ENCODE measurements at places on chromosomes 12 and 14.
A peak's percentile ranks its signal among the peaks of the same experiment; 100 is the strongest.

DNA sequence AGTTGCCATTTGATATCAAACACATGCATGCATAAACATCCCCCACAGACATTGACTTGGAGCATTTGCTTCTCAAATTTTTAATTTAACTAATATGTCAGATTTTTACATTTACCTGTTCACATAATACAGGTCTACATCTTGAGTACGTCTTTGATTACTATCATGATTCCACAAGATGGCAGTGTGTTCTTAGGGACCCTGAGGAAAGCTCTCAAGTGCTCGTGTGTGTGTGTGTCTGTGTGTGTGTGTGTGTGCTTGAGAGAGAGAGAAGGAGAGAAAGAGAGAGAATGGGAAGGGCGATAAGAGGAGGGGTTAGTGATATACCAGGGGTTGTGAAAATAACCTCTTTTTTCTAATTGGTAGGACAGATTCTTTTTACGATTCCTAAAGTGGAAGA, 167.1 kb upstream of the OR4E1 start:
- no peaks in the 10 kb centered on the region for H3K36me3 ChIP-seq
- H3K4me3 ChIP-seq, result no peak overlapping the region
- H3K27me3 ChIP-seq, result no peaks in the 10 kb centered on the region
- DNase-seq, result no peak
- no peak overlapping the region for H3K27ac ChIP-seq
- no peaks in the 10 kb centered on the region for H3K4me1 ChIP-seq

GRCh38 chr12:124776125-124776513, 87.5 kb downstream of the SCARB1 start:
- no peak overlapping the region for H3K4me3 ChIP-seq
- H3K36me3 ChIP-seq, result no peaks in the 10 kb centered on the region
- DNase-seq, result no peak
- peaks cover 9% of the 10 kb centered on the region for H3K4me1 ChIP-seq
- no peaks in the 10 kb centered on the region for H3K27me3 ChIP-seq

GRCh38 chr12:110023059-110023980, 24.1 kb downstream of the ANKRD13A start:
- no peak overlapping the region for H3K4me3 ChIP-seq
- H3K27ac ChIP-seq, result peak overlapping the region; percentile 64
- no peak for DNase-seq

DNA sequence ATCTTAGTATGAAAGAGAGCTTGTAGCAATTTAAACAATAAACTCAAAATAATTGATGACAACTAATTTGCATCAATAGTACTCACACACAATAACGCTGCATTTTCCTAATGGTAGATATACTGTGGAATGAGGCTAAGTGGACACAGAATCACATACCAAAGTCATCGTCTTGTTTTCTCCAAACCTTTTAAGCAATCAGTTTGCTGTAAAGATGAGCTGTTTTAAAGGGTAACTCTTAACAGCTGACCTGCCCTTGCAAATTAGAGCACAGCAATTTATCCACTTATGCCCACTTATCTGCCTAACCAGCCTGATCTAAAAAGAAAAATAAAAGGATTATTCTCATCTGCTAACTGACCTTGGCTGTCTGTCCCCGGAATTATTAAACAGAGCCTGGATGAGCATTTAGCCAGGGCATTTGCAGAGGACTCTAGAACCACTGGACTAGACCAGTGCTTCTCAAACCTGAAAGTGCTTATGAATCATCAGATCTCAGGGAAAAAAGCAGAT, 174.3 kb upstream of the BCL2L14 start:
- peaks cover 32% of the 10 kb centered on the region for H3K36me3 ChIP-seq
- no peaks in the 10 kb centered on the region for H3K27me3 ChIP-seq
- H3K27ac ChIP-seq, result no peak overlapping the region
- H3K4me1 ChIP-seq, result peaks cover 4% of the 10 kb centered on the region

- no peaks in the 10 kb centered on the region for H3K27me3 ChIP-seq
- peaks cover 8% of the 10 kb centered on the region for H3K4me1 ChIP-seq
- no peaks in the 10 kb centered on the region for H3K36me3 ChIP-seq
- H3K27ac ChIP-seq, result no peak overlapping the region
- no peak for DNase-seq
- H3K4me3 ChIP-seq, result no peak overlapping the region
Observed at GRCh38 chr12:50147281-50147680, 19.9 kb downstream of the CERS5 start.

- H3K27me3 ChIP-seq, result no peaks in the 10 kb centered on the region
- H3K36me3 ChIP-seq, result no peaks in the 10 kb centered on the region
- peak; percentile 60 for DNase-seq
- no peak overlapping the region for H3K4me3 ChIP-seq
Observed at GRCh38 chr14:104284107-104284592, 145.8 kb downstream of the KIF26A start.

DNA sequence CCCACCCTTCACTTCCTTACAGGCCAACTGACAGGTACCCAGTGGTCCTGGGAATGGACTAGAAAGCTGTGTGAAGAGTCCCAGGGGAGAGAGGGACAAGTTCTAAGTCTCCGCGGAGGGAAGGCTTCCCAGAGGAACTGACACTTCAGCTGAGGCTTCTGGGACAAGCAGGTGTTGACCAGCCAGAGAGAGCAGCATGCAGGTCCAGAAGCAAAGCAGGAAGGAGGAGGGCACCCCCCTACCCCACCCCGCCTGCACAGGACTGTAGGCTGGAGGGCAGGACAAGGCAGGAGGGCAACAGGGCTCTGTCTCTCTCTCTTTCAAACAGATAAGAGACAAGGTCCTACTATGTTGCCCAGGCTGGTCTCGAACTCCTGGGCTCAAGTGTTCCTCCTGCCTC, 58.2 kb upstream of the CORO1C start:
- H3K4me3 ChIP-seq, result no peak overlapping the region
- H3K36me3 ChIP-seq, result peaks cover 9% of the 10 kb centered on the region
- H3K27ac ChIP-seq, result peak overlapping the region; percentile 77
- H3K4me1 ChIP-seq, result peaks cover 69% of the 10 kb centered on the region
- DNase-seq, result no peak

- peak overlapping the region; percentile 22 for H3K27ac ChIP-seq
- no peak overlapping the region for H3K4me3 ChIP-seq
- H3K27me3 ChIP-seq, result no peaks in the 10 kb centered on the region
- no peaks in the 10 kb centered on the region for H3K36me3 ChIP-seq
Observed at GRCh38 chr12:18932715-18933114, 194.8 kb downstream of the CAPZA3 start.

DNA sequence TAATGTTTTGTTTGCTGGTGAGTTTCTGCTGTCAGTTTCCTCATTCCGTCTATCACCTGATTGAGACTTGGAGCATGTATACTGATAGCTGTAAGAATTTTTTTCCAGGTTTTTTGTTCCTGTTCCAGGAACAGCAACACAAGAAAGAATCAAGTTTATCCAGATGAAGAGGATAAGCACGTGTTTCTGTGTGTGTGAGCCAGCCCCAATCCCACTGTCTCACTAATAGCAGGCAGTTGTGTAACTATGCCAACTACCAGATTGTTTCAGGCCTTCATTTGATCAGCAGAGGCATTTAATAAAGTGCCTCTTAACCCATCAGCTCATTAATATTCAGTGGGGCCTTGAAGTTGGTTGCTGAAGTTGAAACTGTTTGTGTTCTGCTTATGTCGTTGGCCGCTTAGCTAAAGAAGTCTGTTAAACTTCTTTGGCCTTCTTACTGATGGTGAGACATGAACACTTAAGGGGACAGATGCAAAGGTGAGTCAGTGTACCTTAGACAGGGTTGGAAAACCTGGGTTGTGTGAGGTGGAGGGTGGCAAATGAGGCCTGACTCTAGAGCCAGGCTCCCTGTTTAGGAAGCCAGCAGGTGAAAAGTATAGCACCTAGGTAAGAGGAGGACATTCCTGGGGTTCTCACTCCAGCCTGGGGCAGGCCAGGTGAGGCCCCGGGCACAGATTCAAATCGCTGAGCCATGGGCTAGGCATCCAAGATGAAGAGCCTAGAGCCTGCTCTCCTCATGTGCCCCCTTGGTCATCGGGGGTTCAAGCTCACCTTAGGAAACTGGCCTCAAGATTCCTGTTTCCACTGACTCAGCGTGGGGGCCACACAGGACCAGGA, 3.7 kb downstream of the ANKRD13A start:
- H3K27me3 ChIP-seq, result no peaks in the 10 kb centered on the region
- no peak overlapping the region for H3K4me3 ChIP-seq
- no peaks in the 10 kb centered on the region for H3K4me1 ChIP-seq
- no peaks in the 10 kb centered on the region for H3K36me3 ChIP-seq

DNA sequence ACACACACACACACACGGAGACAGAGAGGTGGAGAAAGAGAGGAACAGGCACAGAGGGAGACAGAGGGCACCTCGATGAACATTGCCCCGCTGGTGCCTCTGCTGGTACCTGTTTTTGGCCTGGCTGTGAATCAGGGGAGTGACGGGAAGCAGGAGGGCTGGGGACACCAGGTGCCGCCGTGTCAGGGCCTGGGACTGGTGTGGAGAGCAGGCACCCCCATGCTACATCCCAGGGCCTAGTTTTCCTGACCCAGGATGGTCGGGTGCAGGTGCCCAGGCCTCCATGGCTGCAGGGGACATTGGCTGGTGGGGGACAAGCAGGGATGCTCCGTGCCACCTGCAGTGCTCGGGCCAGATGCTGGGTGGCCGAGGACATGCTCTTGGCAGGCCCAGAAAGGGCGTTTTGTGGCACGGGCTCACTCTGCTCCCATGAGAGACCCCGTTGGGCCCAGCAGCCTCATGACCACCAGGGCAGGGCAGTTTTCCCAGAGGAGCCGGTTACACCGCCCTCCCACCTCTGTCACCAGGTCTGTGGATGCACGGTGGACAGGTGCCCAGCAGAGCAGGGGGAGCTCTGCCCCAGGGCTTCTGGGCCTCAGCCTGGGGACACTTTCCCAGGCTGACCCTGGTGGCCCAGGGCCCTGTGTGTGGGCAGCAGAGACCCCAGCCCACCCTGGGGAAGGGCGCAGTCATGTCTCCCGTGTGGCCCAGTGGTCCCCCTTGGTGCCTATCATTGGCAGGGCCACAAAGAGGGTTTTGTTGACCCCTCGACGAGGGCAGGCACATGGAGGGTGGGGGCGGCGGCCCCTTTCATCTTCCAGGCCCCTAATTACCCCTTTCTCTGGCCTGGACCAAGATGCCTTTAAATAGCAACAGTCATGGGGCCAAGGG, 207.5 kb upstream of the RTL1 start:
- no peaks in the 10 kb centered on the region for H3K36me3 ChIP-seq
- no peak overlapping the region for H3K4me3 ChIP-seq
- peak; percentile 45 for DNase-seq

GRCh38 chr12:68310370-68310769, 21.8 kb downstream of the MDM1 start:
- no peak for DNase-seq
- H3K27me3 ChIP-seq, result no peaks in the 10 kb centered on the region

DNA sequence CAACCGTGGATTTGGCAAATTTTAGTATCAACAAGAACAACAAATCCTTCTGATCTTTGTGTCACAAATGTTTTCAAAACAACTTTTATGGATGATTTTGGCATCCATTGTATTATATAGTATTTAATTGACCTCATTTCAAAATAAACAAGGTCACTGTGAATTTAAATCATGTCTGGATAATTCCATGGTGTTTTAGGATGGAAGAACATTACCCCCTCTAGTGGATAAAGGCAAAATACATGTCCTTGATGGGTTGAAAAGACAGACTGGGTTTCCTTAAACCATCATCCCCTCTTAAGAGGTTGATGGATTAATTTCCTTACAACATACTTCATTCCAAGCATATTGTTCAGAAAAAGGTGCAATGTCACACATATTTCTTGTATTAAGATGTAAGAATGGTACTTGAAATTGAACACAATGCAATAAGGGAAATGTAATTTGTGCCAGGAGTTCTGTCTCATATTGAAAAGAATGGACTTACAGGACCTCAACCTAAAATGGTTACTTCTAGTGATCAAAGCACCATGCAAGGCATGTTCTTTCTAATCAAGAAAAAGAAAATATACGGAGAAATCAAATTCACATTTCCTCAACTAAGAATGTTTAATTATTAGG, 352.0 kb downstream of the BCAT1 start:
- H3K36me3 ChIP-seq, result no peaks in the 10 kb centered on the region
- no peaks in the 10 kb centered on the region for H3K27me3 ChIP-seq
- no peak overlapping the region for H3K4me3 ChIP-seq
- H3K27ac ChIP-seq, result no peak overlapping the region

GRCh38 chr14:77189479-77189878, 7.9 kb downstream of the TMEM63C start:
- H3K4me3 ChIP-seq, result no peak overlapping the region
- no peaks in the 10 kb centered on the region for H3K36me3 ChIP-seq
- no peaks in the 10 kb centered on the region for H3K4me1 ChIP-seq
- peak; percentile 10 for DNase-seq

DNA sequence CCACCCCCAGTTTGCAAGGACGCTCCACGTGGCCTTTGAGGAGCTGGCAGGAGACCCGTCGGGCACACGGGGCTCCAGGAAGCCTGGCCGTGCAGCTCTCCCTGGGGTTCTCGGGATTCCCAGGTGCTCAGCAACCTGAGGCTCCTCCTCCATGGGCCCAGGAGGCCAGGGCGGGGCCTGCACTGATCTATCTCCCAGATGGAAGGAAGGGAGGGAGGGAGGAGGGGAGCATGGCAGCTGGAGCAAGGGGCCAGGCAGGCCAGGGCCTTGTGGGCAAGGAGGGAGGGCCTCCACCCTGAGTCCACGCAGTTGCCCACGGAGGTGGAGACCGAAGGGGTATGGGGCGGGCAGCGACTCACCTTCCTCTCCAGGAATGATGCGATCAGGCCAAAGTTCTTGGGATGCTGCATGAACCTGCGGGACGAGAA, 127.3 kb downstream of the RFLNA start:
- no peaks in the 10 kb centered on the region for H3K27me3 ChIP-seq
- H3K4me1 ChIP-seq, result no peaks in the 10 kb centered on the region
- H3K4me3 ChIP-seq, result peak overlapping the region; percentile 19
- peaks cover 57% of the 10 kb centered on the region for H3K36me3 ChIP-seq
- H3K27ac ChIP-seq, result peak overlapping the region; percentile 98

DNA sequence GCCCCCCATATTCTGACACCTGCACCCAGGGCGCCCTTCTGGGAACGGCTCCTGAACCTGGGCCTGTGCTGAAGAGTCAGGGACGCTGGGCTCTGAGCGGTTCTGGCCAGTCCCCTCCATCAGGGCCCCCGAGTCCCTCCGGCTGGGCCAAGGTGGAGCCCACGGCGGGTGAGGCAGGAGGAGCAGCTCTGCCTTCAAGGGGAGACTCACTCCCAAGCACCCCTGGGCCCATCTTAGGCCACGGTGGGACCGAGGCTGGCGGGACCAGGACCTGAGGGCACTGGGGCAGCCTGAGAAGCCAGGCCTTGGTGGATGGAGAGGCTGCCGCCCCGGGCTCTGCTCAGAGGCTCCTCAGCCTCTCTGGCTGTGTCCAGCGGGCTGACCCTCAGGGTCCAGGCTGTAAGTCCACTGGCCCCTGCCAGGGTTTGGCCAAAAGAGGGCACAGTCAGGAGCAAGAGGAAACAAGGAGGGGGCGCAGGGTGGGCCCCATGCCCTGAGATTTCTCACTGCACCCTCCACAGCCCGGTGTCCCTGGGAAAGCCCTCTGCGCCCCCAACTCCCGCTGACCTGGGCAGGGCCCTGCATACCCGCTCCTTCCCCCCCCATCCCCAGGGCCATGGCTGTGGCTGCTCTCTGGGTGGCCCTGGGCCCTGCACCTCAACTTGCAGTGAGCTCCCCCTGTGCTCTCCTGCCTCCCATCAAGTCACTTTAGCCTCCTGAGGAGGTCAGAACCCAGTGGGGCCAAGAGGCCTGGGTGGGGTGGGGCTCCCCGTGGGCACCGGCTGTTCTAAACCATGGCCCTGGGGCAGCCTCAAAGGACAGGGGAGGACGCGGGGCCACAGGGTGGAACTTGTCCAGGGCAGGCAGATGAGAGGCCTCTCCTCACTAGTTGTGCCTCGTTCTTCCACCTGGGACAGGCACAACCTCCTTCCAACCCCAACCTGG, 266.4 kb upstream of the SFSWAP start:
- no peaks in the 10 kb centered on the region for H3K36me3 ChIP-seq
- no peak for DNase-seq

Measured in sigmoid colon (tissue), 7 donors.